ENCODE measurements at places on chromosomes 5 and 9. TPM values are rescaled to one million over a fixed set of nuclear protein-coding genes. Genes with fewer than 3 reads are reported as not detected.

The RPP25L gene
- 31.5 TPM for total RNA-seq

The PCDHGA11 gene
- 7.4 TPM for total RNA-seq

The CDH9 gene
- total RNA-seq = not detected

The CBY3 gene
- total RNA-seq = not detected

The SHROOM1 gene
- 9.8 TPM for total RNA-seq

The AFF4 gene
- 69.0 TPM for total RNA-seq

The OR1N2 gene
- not detected for total RNA-seq

The FBP2 gene
- total RNA-seq = not detected

The NTRK2 gene
- total RNA-seq = 1.5 TPM

The ATP10B gene
- under 0.01 TPM for total RNA-seq

The RORB gene
- not detected for total RNA-seq

The SHC3 gene
- 5.1 TPM for total RNA-seq

The SPINK9 gene
- not detected for total RNA-seq

The CDH6 gene
- 66.2 TPM for total RNA-seq

The TEK gene
- 0.07 TPM for total RNA-seq

The C5orf15 gene
- 78.0 TPM for total RNA-seq

The ADAMTSL2 gene
- total RNA-seq = 0.54 TPM

The NIM1K gene
- total RNA-seq = 0.21 TPM

The TXNDC8 gene
- not detected for total RNA-seq

The LCN15 gene
- not detected for total RNA-seq

The FGF18 gene
- not detected for total RNA-seq

The GABRA1 gene
- total RNA-seq = not detected

The PCDHA10 gene
- 0.33 TPM for total RNA-seq

The THBS4 gene
- 2.9 TPM for total RNA-seq

The AGXT2 gene
- not detected for total RNA-seq

The DCANP1 gene
- not detected for total RNA-seq

The RFX3 gene
- total RNA-seq = 4.4 TPM

The DMRTA1 gene
- 1.1 TPM for total RNA-seq

The IL9 gene
- not detected for total RNA-seq

The FGF1 gene
- 12.1 TPM for total RNA-seq

The OLFM1 gene
- 0.96 TPM for total RNA-seq

The PDCD1LG2 gene
- total RNA-seq = 1.8 TPM

The CNTNAP3B gene
- 4.9 TPM for total RNA-seq

The IL4 gene
- not detected for total RNA-seq

The DMRT2 gene
- total RNA-seq = not detected

The OBP2B gene
- not detected for total RNA-seq

The RNF183 gene
- total RNA-seq = not detected

The BHMT gene
- 0.88 TPM for total RNA-seq

The CER1 gene
- not detected for total RNA-seq

The THG1L gene
- total RNA-seq = 17.9 TPM

The POLR3G gene
- 10.9 TPM for total RNA-seq

The CCL21 gene
- total RNA-seq = not detected

The LCN12 gene
- not detected for total RNA-seq

The TAF11L10 gene
- not detected for total RNA-seq

The ZNF454 gene
- total RNA-seq = 5.8 TPM

The TAF1L gene
- not detected for total RNA-seq

The AJM1 gene
- 0.75 TPM for total RNA-seq

The SLC24A2 gene
- total RNA-seq = not detected

The LCN10 gene
- total RNA-seq = 0.21 TPM

The GFI1B gene
- not detected for total RNA-seq

The RGMB gene
- total RNA-seq = 21.6 TPM

The ZDHHC11B gene
- 0.55 TPM for total RNA-seq

The CLIC3 gene
- 0.75 TPM for total RNA-seq

The HSPB3 gene
- not detected for total RNA-seq

The MLANA gene
- not detected for total RNA-seq

The SPATA31D4 gene
- not detected for total RNA-seq

The DDX4 gene
- total RNA-seq = not detected

Measured in kidney epithelial cell (primary cell).